ENCODE measurements at places on chromosomes 6 and 20.

DNA sequence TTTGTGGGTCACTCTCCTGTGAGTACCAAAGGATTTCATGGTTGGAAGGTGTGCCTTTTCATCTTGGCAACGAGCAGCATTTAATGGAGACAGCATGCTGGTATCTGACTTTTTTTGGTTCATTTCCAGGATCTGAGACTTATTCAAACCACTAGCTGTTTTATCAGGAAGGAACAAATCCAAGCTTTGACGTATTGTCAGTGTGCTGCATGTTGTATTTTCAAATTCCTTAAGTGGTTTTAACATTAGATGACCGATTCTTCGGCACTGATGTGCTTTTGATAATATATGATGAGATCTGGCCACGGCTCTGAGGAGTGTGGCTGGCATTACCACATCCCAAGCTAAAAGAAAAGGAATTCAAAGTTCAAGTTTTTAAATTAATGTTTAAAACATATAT lies 6.4 kb downstream of the RMND1 start:
- no peak for DNase-seq

DNA sequence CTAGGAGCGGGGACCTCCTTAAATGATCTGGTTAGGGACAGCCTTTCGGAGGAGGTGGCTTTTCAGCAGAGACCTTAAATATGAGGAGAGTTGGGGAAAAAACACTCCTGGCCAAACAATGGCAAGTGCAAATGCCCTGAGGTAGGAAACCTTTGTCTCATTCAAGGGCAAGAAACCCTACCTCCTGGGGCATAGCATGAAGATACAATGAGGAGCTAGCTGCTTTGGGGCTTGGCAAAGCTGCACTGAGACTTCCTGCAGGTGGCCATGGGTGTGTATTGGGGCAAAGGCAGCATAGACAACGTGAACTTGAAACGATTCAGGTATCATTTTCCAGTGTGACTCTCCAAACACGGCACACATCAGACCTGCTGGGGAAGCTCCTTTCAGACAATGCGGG lies 30.7 kb downstream of the PMEPA1 start:
- no peak for DNase-seq

DNA sequence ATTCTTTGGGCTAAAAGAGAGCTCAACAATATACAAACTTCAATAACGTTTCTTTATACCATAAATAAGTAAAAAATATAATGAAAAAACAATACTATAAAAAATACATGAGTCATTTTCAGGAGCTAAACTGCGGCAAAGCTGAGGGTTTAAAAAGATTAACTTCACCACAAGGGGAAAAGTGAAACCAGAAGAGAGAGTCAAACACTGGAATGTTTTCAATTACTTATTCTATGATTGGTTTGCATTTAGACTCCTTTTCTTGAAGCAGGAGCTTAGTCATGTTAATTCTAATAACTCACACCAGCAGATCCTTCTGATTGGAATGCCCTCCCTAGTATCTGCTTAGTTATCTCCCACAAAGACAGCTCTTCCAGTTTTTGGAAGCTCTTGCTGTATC lies 627.3 kb downstream of the UTRN start:
- DNase-seq: no peak

DNA sequence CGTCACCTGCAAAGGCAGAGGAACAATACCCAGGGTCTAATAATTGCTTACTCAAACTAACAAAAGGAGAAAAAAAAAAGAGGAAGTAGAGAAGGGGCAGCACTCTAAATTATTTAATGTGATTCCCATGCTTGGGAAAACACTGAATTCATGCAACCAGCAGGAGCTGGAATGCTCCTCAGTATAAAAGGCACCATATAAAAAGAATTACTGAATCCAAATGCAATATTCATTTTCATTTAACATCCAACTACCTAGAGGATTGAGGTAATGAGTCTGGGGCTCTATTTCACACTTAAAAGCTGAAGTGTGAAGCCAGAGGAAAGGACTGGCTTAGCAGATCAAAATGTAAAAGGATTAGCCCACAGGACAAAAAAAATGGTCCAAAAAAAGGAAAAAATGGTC lies 8.7 kb downstream of the B4GALT5 start:
- DNase-seq: no peak

DNA sequence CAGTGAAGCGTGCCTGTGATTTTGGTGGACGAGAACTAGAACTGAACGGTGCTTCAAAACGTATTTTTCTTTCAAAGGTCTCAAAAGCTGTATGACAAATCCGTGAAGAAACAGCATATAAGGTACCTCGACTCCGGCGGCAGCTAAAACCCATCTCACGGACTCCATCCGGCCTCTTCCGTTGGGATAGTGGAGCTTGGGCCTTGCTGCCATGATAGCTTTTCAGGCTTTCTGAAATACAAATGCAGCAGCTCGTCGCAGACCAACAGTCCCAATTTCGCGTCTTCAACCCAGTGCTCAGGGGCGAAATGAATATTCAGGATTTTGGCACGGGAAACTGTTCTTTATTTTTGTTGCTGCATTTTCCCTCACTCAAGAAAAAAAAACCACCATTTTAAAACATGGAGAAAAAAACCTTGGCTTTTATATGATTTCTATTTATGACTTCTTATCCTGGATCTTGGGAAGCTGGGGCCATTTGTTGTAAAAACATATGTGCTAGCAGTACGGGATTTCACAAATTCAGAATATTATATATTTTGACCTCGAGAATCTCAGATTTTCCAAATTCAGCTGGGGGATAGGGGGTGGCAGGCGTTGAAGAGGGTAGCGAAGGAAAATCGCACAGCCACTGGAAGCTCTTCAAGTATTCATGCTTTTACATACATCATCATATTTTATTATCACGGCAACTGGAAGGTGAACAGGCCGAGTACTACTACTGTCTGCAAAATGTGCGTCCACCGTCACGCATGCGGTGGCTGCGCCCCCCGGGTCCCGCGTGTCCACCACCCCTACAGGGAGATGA lies 849 bp downstream of the GSTA4 start:
- DNase-seq: peak; percentile 19

- DNase-seq: no peak
These were observed 33.4 kb upstream of the PRIM2 start for GRCh38 chr6:57283911-57284455.

GRCh38 chr20:58139849-58140786 lies 88.3 kb downstream of the ANKRD60 start:
- no peak for DNase-seq

GRCh38 chr6:72616406-72617015 lies 5.4 kb upstream of the KCNQ5 start:
- DNase-seq: no peak

DNA sequence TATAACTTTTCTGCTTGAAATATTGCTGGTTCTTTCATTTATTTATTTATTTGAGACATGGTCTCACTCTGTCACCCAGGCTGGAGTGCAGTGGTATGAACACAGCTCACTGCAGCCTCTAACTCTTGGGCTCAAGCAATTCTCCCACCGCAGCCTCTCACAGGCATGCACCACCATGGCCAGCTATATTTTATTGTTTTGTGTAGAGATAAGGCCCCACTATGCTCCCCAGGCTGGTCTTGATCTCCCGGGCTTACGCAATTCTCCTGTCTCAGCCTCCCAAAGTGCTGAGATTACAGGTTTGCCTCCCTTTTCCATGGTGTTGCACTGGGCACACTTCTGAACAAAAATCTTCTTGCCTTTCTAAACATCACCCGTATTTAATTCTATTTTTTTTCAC lies 39.1 kb upstream of the RNGTT start:
- DNase-seq: no peak

DNA sequence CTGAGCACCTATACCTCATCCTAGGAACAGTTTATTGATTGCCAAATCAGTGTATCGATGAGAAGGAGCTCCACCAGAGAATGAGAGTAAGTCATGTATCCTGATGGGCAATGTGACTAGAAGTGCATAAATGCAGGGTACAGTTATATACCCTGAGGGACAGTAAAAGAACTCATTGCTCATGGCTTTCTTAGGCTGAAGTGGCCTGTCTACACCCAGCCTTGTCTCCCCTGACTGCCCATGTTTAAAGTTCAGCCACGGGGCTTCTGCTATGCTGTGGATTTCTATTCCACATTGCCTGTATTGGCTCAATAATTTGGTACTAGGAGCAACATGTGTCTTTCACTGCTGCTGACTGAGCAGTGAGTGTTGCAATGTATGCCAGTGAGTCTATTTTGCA lies 400.4 kb upstream of the IMPG1 start:
- DNase-seq: no peak

GRCh38 chr6:119501798-119502483 lies 152.4 kb upstream of the MAN1A1 start:
- DNase-seq: no peak

- no peak for DNase-seq
These were observed 19.1 kb downstream of the TAB2 start for GRCh38 chr6:149336609-149336928.

DNA sequence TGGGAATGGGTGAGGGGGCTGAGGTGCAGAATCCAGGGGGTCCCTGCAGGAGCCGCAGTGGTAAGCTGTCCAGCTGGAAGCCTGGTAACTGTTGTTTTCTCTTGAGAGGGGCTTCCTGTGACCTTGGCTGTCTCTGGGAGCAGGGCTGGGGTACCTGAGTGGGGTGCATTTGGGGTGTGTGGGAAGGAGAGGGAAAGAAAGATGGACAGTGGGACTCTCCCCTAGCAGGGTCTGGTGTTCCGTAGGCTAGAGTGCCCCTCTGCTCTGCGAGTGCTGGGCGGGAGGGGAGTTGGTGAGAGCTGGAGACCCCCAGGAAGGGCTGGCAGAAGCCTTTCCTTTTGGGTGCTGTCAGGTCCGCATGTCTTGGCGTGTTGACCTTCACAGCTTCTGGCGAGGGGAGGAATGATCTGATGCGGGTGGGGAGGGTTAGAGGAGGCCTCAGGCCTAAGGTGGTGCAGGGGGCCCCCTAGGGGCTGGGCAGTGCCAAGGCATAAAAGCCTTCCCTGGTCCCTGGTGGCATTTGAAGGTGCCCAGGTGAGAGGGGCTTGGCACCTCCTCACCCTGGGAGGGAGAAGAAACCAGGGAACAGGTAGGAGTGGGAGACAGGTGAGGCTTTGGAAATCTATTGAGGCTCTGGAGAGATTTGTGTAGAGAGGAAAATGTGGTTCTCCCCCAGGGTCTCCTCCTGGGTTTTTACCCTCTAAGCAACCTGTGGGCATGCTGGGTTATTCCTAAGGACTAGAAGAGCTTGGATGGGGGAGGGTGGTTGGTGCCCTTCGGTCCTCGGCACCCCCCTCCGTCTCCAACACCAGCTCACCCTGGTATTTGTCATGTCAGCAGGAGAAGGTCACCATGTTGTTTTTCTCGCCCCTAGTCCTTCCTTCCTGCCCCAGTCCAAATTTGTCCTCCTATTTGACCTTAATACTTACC lies 3.3 kb downstream of the VEGFA start:
- DNase-seq: peak; percentile 37

DNA sequence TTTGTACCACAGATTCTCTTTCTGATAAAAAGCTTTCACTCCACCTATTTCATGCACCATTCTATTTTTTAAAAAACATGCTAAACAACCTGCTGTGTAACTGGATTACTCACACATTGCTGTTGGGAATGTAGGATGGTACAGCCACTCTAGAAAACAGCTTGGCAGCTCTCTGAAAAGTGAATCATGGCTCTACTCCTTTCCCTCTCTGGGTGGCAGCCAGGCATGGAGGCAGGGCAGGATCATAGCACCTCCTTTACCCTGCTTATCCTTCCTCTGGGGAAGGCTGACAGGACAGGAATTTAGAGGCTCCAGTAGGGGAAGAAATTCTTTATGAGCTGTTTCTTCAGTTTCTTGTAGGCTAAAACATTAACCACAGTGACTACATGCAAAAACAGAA lies 6.7 kb upstream of the VNN2 start:
- DNase-seq: peak; percentile 18

GRCh38 chr6:3310703-3311102 lies 52.0 kb downstream of the PSMG4 start:
- no peak for DNase-seq

DNA sequence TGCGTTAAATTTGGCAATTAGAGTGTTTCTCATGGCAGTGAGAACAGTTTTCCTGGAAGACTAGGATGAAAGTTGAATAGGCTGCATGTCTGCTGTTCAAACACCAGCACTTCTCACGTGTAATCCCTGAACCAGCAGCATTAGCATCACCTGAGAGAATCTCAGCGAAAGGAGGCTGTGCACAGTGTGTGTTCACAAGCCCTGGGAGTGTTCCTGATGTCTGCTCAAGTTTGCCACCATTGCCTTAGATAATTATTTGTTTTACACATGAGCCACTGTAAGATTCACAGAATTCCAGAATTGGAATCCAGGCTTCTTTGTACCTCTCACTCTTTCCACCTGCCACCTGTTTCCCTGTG lies 117.3 kb downstream of the JARID2 start:
- no peak for DNase-seq

DNA sequence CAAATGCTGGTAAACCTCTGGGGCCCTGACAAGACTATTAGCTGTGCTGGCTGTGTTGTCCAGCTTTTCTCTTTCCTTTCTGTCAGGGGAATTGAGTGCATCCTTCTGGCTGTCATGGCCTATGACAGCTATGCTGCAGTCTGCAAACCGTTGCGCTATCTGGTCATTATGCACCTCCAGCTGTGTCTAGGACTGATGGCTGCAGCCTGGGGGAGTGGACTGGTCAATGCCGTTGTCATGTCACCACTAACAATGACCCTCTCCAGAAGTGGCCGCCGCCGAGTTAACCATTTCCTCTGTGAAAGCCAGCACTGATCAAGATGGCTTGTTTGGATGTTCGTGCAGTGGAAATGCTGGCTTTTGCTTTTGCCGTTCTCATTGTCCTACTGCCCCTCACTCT lies 20.3 kb downstream of the OR2B6 start:
- DNase-seq: no peak

DNA sequence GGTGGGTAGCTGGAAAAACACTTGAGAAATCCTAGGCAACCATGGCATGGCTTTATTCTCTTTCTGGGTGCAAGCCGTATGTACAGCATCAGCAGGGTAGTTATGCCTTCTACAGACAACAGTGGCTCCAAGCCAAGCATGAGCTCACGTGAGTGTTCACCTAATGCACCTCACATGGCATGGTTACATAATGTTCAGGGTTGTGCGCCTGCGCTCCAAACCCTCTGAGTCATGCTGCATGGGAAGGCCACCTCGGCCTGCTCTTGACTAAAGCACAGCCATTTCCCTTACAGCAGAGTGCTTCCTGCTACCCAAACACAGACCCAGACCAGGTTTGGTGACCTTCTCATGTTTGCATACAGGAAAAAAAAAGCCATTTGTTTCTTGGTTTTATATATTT lies 96.2 kb downstream of the VIP start:
- no peak for DNase-seq

GRCh38 chr6:151148111-151148510 lies 91.7 kb upstream of the AKAP12 start:
- DNase-seq: no peak

- no peak for DNase-seq
These were observed 670.0 kb downstream of the DHX35 start for GRCh38 chr20:39632176-39632575.

DNA sequence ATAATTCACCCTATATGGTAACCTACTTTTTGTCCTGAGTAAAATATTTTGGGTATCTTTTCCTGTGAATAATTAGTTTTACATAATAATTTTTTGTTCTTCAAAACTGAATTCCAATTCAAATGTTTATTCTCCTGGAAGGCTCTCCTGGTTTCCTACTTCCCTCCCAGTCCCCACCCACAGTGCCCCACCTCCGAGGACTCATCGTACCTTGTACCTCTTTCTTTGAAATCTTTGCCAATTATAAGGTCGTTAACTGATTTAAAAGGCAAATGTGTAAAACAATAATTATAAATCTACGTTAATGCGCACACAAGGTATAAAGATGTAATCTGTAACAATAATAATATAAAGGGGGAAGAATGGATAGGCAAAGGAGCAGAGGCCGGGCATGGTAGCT lies 40.5 kb upstream of the VEGFA start:
- DNase-seq: no peak
